ENCODE measurements at places on chromosomes 12 and 14. TPM values are rescaled to one million over a fixed set of nuclear protein-coding genes. Genes with fewer than 3 reads are reported as not detected.

PLXNC1 gene
- total RNA-seq = 6.0 TPM

- DNase-seq = no peak
Observed at GRCh38 chr12:121558956-121559355, 21.9 kb downstream of the KDM2B start.

DNA sequence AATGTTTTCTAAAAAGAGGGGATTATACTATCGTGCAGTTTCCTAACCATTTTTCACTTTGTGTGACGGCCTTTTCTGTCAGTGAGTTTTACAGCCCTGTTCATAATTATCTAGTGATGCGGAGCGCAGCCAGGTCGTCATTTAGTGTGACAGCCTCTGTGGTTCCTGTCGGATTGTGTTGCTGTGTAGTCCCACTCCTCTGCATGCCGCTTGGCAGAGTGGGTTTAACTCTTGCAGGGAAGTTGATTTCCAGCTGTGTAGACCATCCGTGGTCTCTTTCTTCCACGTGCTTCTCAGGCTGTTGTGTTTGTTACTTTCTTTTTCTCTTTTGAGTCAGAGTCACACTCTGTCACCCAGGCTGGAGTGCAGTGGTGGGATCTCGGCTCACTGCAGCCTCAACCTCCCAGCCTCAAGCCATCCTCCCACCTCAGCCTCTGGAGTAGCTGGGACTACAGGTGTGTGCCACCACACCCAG is 8.6 kb downstream of the RAN start:
- no peak for DNase-seq

- no peak for DNase-seq
Observed at GRCh38 chr12:87388376-87388775, 640.8 kb downstream of the C12orf50 start.

CDC42BPB gene
- 1.4 TPM for total RNA-seq

SVOP gene
- not detected for total RNA-seq

- no peak for DNase-seq
Observed at GRCh38 chr12:40446385-40446784, 221.6 kb downstream of the LRRK2 start.

- DNase-seq = no peak
Observed at GRCh38 chr14:95760596-95760995, 46.7 kb upstream of the TCL1A start.

RPS6KA5 gene
- 17.7 TPM for total RNA-seq

DNA sequence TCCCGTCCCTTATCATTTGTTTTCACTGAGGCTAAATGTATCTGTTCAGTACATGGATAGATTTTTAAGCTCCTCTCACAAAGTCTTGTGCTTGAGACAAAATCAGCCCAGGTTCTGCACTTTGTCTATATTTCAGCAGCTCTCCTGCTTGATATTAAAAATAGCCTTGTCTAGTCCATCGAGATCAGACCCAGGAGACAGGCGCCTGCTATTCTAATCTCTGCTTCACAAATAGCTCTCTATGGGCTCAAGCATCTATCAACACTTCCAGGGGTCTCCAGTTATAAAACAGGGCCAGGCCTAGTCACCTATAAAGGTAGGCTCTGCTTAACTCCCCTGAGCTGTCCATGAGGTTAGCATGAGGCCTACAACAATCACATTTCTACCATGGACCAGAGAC is 62.5 kb downstream of the ZFP36L1 start:
- DNase-seq = no peak

DNA sequence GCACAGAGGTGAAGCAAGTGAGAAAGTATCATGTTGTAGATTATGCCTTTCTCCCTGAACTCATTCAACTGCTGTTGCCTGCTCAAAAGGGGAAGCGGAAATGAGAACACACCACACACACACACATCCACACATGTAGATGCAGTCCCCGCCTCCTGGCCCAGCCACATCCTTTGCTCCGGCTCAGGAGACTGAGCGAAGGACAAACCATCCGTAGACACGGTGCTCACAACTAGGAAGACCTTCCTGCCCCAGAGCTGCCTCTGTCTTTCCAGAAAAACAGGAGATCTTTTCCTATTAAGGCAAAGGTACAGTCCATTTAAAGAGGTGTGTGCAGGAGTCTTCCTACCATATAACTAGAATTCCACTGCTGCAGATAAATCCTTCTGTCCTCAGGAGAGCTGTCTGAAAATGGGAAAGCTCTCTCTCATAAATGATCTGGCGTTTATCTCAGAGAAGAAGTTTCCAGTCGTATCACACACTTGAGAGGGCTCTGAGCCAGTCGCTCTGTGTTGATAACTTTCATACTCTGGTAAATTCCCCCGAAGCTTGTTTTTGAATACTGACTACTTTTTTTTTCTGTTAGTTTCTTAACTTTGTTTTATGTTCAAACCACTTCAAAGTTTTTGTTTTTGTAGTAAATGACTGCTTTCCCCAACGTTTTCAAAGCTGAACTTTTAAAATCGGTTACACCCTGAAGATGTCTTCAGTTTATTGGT is at the start of gene TESPA1:
TESPA1 (minus strand) TSS at position 105 of the 719 bp plus-strand sequence. CDS start 10,200 bp downstream, outside the sequence.
- peak; percentile 81 for DNase-seq

HECTD1 gene
- 148 TPM for total RNA-seq

SOX5 gene
- total RNA-seq = not detected

DNA sequence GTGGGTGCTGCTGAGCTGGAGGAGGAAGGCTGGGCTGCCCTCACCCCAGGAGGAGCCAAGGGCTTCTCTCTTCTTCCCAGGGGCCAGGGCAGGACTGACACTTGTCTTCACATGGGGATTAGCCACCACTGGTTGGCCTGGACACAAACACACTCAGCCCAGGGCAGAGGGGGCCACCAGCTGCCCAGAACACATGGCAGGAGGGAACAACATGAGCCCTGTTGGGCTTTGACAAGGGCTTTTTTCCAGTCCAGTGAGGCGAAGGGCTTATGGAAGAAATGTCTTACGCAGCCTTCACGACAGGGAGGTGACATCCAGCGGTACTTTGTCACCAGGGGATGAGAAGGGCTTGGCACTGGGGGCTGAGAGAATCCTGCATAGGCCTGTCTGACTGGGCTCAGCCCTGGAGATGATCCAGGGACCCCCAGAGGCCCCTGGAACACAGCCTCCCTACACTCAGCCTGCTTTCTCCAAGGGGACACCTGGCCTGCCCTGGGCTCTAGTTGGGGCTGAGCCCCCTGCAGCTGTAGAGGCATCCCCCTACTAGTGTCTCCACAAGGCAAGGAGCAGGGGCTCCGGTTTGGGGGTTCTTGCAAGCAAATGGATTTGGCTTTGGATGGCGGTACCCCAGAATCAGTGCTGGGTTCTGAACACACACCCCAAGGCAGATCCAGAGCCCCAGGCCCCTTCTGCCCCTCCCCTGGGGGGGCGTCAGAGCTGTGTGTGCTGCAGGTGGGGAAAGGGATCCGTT is 18.9 kb downstream of the ARL6IP4 start:
- no peak for DNase-seq

DNA sequence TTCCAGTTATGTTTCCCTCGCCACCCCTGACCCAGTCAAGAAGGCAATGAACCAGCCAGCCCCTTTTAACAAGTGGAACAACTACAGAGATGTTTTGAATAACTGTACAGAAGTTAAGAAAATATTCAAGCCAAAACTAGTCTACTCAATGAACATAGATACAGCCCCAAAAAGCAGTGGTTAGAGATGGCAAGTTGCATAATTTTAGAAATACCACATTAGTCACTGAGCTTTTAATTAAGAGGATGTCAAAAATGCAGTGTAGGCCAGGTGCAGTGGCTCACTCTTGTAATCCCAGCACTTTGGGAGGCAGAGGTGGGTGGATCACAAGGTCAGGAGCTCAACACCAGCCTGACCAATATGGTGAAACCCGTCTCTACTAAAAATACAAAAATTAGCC is 27.2 kb downstream of the PROX2 start:
- no peak for DNase-seq

GRCh38 chr12:119649202-119649808 is 18.6 kb upstream of the PRKAB1 start:
- DNase-seq = no peak

ZNF26 gene
- 45.5 TPM for total RNA-seq

DNA sequence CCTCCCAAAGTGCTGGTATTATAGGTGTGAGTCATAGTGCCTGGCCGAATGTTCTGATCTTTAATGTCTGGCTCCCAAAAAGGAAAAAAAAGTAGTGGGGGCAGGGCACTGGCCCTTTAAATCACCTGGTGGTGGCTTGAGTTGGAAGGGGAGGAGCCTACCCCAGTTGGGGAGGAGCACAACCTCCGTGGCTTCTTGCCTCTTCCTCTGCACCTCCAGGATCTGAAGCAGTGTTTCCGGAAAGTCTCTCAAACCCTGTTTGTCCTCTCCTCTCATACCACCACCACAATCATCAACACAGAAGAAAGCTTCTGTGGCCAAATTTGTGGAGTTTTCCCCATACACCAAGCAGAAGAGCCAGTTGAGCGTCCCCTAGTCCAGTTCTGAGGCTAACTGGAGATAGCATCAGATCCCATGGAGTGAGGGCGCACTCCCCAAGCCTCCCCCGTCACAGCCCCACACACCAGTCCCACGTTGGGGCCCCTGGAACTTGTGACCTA is 24.3 kb upstream of the RCOR1 start:
- peak; percentile 63 for DNase-seq

PZP gene
- not detected for total RNA-seq

DNA sequence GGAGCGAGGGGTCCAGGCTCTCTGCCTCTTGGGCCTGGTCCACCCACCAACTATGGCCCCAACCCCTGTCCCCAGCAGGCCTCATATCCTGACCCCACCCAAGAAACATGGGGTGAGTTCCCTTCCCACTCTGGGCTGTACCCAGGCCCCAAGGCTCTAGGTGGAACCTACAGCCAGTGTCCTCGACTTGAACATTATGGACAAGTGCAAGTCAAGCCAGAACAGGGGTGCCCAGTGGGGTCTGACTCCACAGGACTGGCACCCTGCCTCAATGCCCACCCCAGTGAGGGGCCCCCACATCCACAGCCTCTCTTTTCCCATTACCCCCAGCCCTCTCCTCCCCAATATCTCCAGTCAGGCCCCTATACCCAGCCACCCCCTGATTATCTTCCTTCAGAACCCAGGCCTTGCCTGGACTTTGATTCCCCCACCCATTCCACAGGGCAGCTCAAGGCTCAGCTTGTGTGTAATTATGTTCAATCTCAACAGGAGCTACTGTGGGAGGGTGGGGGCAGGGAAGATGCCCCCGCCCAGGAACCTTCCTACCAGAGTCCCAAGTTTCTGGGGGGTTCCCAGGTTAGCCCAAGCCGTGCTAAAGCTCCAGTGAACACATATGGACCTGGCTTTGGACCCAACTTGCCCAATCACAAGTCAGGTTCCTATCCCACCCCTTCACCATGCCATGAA is 8.6 kb downstream of the ARHGAP9 start:
- DNase-seq = no peak

RIMBP2 gene
- not detected for total RNA-seq

GRCh38 chr14:73591690-73592449 is at the start of gene ACOT4:
ACOT4 (plus strand) TSS chr14:73591873; CDS start chr14:73591960, 87 bp downstream.
- peak; percentile 37 for DNase-seq

- no peak for DNase-seq
Observed at GRCh38 chr12:96335270-96335669, 65.0 kb downstream of the CDK17 start.

DNA sequence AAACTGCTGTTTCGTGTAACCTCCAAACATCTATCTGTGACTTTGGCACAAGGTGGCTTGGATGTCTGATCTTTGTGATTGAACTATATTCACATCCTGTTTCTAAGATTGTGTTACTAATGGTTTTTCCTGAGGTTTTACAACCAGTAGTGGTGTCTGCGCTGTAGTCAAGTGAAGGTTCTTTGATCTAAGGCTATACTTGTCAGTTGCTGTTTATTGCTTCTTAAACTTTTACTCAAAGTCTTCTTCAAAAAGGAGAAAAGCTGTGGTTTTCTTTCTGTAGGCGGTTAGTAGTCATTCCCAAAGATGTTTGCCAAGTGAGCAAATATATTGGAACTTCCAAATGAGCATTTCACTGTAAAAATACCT is 12.3 kb upstream of the CALM1 start:
- peak; percentile 45 for DNase-seq

KRT3 gene
- not detected for total RNA-seq

BMP4 gene
- total RNA-seq = not detected

MYL6B gene
- 5.9 TPM for total RNA-seq

DNA sequence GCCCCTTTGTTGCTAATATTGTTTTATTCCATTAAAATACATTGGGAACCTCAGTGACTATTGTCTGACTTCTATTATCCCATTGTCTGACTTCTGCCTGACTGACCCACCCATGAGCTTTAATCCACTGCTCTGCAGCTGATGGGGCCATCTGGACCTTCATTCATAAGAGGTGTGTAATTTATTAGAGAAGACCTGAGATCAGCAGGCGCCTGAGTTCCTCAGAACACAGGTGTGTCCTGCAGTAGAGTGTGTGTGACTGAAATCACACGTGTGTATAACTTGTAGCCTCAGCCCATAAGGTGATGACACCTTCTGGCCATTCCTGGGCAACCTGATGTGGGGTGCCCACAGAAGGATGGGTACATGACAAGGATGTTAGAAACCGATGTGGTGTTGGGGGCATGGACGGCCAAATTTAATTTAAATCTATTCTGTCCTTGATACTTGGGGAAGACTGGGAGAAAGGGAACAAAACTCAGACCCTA is 821.0 kb downstream of the TMEM121 start:
- DNase-seq = no peak

- DNase-seq = no peak
Observed at GRCh38 chr14:100540141-100540925, 46.9 kb downstream of the BEGAIN start.

GRCh38 chr12:124109760-124110159 is 136.7 kb downstream of the ZNF664 start:
- DNase-seq = peak; percentile 46

GRCh38 chr12:108822497-108823205 is 34.7 kb downstream of the SSH1 start:
- DNase-seq = no peak

- DNase-seq = no peak
Observed at GRCh38 chr12:304805-305204, 42.2 kb upstream of the SLC6A13 start.

DNA sequence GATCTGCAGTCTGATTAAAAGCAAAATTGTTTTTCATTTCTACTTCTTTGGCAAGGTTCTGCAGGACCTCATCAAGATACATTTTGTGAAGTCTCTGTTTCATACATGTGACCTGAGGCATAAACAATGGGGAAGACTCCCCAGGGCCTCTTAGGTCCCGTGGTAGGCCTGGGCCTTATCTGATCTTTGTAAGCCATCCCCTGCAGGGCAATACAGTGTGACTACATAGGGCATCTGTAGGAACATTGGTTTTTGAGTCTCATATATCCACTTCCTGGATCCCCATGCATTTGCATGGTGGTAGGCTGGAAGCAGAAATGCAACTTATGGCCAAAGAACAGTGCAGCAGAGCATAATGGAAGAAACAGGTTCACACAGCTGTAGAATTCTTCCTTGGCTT is 6.0 kb downstream of the FAR2 start:
- DNase-seq = no peak

TAS2R19 gene
- 0.47 TPM for total RNA-seq

CCER1 gene
- not detected for total RNA-seq

KRT79 gene
- total RNA-seq = not detected
